ENCODE measurements at places on chromosomes 11 and 22.

DNA sequence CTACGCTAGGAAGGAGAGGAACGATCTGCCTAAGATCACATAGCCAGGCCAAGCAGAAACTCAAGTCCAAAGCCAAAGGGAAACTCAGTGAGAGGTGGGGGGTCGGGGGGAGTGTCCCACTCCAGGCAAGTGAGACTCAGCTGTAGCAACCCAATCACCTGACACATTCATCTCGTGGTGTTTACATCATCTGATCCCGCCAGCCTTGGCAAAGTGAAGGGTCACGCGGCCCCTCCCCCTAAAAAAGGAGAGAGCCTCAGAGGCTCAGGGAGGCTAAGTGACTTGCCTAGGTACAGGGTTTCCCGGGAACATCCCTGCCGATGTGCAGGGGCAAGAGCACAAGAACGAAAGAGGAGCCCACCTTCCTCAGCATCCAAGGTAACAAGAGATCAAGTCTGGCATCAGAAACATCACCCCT is 21.5 kb downstream of the MYH9 start:
- no peak for DNase-seq

DNA sequence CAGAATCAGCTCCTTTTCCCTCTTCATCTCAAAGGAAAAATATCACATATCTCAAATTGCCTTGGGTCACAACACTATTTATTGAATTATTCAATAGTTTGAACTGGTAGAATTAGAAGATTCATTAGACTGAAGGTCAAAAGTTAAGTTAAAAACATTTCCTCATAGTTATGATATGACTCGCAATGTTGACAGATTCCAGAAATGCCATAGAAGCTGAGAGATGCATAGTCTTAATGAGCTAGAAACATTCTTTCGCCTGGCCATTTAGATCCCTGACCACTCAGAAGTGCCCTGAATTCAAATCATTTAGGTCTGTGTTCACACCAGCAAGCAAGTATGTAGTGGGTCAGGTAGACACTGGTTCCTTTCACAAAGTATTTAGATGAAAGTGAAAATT is 44.4 kb downstream of the FAT3 start:
- DNase-seq: peak; percentile 4

DNA sequence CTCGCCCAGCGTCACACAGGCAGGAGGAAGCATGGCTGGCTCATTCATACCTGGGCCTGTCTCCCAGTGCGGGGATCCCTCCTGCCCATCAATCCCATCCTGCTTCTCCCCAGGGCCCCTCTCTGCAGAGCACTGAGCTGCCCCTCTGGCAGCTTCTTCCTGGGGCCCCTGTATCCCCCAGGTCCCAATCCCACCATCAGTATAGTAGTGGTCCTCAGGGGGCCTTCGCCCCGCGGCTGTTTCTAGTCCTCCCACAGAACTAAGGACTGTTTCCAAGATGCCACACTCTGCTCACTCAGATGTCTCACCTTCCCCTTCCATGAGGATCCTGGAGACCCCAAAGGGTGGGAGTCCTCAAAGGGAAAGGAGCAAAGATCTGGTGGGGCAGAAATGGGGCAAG is 97.6 kb downstream of the PDE2A start:
- DNase-seq: no peak

GRCh38 chr11:9001736-9002135 is 2.1 kb downstream of the NRIP3 start:
- DNase-seq: no peak

GRCh38 chr22:33850724-33851123 is 69.6 kb downstream of the LARGE1 start:
- DNase-seq: no peak

DNA sequence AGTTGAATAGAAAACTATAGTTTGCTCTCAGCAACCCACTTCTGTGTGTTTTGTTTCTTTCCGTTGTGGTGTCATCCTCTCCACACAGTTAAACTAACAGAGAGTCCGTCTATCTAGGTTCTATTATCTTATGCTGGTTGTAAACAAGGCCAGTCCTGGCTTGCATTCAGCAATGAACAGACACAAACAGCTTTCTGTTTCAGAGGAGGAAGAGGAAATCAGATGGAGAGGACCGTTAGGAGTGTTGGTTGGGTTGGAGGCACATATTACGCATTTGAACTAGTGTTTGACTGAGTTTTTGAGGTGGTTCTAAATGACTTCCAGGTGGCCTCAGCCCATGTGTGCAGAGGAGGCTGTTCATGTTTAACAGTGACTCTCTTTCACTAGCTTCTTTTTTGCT is 129.5 kb upstream of the SORL1-AS1 start:
- no peak for DNase-seq

DNA sequence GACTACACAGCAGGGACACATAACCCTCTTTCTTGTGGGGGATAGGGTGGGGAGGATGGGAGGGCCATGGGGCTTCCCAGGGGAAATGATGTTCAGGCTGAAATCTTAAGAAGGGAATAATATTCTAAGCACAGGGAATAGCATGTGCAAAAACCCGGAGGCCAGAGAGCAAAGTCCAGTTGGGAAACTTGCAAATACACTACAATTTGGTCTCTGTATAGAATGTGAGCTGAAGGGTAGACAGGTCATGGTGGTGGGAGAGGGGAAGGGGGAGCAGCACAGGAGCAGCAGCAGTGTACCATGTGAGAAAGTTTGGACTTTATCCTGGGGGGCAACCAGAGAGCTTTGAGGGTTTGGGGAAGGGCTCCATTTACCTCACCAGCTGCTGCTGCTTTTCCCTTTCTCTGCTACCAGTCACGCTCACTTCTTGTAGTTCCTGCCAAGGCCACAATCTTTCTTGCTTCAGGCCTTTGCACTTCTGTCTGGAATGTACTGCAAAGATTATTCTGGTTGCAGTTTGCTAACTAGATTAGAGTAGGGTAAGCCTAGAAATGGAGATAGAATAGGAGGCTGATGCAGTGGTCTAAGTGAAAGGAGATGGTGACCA is 43.0 kb downstream of the KREMEN1 start:
- peak; percentile 81 for DNase-seq

DNA sequence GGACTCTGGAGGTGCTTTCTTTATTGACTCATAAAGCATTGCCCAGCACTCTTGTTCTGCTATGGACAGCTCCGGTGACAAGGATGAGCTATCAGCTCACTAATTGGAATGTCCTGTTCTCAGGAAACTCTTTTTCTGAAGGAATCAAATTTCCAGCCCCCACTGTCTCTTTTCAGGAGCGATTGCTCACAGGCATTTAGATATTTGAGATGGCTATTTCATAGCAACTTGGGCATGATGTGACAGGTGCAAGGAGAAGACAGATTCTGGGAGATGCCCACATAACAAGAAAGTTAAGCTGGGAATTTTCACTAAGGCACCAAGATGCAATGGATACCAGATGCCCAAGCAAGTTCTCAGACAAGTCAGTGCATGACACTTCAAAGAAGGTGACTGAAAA is 123.4 kb upstream of the CSNK2A3 start:
- peak; percentile 65 for DNase-seq

- no peak for DNase-seq
These were observed 15.9 kb upstream of the GLYATL1 start for GRCh38 chr11:58923300-58923788.

- DNase-seq: no peak
These were observed 16.0 kb upstream of the PICK1 start for GRCh38 chr22:38040953-38041759.

DNA sequence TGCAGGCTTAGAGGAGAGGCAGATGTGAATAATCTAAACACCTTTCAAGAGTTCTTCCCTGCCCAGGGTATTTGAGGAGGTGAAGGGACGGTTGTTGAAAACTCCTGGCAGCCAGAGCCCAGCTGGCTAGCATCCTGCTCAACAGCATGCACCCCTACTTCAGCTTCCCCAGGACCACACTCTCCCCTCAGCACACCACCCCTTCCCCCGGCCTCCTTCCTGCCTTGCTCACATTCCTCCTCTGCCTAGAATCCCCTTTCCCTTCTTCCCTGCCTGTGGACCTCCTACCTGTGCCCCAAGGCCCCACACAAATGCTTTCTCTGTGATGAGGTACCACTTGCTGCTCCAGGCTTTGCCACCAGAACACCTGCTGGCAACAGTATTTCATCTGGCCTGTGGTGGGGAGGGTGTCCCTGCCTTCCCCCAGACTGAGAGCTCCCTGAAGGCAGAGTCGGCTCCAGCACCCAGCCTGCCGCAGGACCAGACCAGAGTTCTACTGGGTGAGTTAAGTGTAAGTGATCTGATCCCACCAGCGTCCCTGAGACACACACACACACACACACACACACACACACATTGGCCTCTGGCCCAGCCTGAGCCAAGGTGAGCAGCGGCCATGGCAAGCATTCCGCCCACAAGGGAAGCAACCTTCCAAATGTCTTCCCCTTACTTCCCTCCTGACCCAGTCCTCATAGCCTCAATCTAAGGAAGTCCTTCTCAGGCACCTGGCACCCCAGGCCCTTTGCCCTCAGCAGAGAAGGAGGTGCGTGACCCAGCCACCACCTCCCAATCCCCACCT is 79.5 kb downstream of the PDE2A start:
- DNase-seq: no peak

DNA sequence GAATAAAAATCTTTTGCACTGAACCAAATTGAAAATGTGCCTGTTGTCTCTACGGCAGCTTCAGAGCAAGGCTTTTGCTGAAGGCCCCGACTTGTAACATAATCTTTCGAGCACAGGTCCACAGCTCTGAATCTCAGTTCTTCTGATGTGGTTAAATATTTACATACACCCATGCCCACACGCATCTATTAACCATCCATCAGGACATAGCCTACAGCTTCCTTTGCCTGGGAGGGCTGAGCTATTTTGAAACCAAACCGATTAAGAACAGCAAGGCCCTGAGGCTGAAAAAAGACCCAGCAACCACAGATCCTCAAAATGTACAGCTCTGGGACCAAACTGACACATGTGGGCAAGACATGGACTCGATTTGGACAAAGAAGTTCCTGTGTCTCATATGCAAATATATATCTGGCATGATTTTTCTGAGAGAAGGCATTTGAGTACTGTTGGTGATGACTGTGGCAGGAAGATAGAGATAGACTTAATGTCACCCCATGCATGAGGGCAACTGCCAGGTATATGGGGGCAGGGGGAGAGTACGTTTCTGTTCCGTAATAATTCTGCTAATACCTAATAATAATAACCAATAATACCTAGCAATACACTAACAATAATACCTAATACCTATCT is 322.7 kb upstream of the PLET1 start:
- DNase-seq: peak; percentile 7

DNA sequence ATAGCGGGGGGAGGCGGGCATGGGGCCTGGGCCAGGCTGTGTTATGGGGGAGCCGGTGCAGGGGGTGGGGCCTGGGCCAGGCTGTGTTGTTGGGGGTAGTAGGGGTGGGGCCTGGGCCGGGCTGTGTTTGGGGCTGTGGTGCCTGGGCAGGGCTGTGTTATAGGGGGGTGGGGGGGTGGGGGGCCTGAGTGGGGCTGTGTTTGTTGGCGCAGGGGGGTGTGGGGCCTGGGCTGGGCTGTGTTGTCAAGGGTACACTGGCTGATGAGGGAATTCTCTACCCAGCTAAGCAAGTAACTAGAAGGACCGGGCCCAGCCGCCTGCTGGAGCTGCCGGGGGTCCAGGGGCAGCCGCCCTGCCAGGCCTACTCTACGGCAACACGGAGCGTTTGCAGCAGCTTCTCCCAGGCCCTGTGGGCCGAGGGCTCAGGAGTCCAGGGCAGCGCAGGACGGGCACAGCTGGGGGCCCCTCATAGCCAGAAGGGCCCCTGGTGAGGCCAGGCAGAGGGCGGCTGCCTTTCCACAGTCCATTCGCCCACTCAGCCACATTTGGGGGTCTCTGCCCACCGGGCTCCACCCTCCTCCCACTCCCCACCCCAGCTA is 10.1 kb upstream of the PIM3 start:
- no peak for DNase-seq

DNA sequence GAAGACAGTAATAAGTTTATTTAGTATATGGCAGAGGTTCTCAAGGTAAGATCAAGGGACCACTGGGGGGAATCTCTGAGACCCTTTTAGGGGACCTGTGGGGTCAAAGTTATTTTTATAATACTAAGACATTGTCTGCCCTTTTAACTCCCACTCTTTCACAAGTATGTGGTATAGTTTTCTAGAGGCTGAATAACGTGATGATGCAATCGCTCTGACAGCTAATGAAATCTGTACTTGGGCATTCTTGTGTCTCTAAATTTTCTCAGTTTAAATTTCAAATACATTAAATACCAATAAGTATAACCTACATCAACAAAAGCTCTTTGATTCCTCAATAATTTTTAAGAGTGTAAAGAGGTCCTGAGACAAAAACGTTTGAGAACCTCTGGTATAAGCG is 147.9 kb downstream of the ATG16L2 start:
- no peak for DNase-seq

DNA sequence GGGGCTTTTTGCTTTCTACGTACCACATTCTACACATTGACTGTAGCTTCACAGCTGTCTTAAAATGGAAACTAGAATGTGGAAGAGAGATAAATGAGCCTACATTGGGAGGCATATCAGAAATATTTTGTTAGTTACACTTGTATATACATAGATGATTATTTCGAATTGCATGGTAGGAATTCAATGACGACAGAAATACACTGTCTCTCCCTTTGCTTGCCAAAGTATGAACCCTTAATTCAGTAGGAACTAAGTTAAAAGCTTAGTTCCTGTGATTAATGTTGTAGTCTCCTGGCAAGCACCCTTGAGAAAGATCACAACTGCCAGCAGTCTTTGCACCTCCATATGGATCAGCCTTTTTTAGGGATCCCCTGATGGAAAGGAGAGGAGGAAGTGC is 10.1 kb downstream of the C11orf87 start:
- no peak for DNase-seq

DNA sequence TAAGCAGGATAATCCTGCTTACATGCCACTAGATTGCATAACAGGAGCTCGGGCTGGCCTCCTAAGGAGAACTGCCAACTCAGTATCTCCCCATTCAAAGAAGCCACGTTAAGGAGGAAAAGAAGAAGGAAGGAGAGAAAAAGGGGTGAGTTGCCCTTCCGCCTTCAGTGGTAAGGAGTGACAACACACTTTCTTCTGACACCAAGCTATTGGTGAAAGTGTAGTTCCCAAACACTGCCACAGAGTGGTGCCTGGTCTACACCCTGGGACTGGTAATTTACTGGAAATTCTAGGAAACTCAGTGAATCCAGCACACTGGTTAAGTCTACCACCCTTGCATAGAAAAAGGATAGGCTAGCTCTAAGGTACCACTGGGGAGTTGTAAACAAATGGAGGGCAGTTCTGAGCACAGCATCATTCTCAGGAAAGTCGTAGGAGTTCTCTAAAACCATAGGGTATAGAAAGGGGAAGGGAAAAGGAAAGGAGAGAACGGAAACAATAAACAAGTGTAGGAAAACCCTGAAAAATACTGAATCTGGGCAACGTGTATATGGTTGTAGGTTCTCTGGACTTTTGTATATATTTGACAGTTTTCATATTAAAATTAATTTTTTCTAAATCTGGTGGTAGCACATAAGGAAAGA is 58.2 kb downstream of the RRAS2 start:
- DNase-seq: peak; percentile 59

GRCh38 chr11:77030834-77031414 is 3.3 kb upstream of the B3GNT6 start:
- DNase-seq: no peak

All from SJCRH30 (cell line).